ENCODE measurements at places on chromosomes 11 and 22. TPM values are rescaled to one million over a fixed set of nuclear protein-coding genes. Genes with fewer than 3 reads are reported as not detected.

- no peak for DNase-seq
These were observed 476.4 kb downstream of the INSC start for GRCh38 chr11:15591112-15591537.

GRCh38 chr11:97764193-97764592, 1256.6 kb upstream of the CNTN5 start:
- no peak for DNase-seq

GRCh38 chr11:121534131-121535093, 81.6 kb upstream of the SORL1-AS1 start:
- DNase-seq, result peak; percentile 16

DNA sequence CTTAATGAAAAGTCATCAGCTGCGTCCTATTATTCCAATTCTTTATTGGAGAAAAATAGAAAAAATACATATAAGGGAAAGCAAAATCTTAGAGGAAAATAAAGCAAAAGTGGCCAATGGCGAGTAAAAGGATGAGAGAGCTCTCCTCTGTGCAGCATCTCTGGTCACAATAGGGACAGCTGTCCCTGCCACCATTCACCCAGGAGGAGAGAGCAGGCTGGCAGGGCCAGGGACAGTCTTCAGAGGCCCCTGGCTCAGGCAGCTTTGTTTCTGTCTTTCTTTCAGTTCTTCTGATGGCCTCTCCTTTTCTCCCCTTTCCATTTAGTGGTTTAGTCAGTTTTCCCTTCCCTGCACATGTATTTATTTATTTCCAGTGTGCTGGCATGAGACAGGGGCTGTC, 941.3 kb downstream of the NTM start:
- no peak for DNase-seq

The ARFGAP3 gene
- 35.9 TPM for total RNA-seq

DNA sequence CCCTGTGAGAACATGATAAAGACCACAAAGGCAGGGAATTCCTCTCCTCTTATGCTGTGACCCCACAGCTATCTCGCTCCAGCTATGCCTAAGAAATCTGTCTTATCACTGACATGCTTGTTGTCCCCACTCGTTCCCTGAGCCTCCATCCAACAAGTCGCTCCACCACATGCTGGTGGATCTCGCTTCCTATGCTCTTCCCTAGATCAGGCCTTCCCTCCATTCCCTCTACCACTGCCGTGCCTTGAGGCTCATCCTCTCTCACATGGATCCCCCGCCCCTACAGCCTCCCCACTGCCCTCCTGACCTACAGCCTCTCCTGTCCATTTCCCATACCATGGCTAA, 1.4 kb upstream of the DGAT2 start:
- no peak for DNase-seq

DNA sequence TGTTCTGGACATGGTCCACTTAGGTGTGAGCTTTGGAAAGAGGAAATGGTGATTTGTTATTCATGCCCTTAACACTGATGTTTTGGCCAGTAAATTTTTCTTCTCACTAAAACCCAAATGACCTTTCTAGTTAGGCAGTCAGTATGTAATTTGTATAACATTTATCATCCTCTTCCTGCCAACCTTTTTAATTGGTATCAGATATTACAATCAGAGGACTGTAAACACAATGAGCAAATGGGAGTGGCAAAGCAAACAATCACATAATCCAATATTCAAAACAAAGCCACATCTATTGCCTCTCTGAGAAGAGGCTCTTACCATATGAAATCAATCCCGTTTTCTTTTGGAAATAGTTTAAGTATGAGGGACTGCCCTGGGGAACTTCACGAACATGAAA, 49.1 kb downstream of the BBOX1 start:
- DNase-seq, result no peak

The C1QTNF4 gene
- 3.5 TPM for total RNA-seq

DNA sequence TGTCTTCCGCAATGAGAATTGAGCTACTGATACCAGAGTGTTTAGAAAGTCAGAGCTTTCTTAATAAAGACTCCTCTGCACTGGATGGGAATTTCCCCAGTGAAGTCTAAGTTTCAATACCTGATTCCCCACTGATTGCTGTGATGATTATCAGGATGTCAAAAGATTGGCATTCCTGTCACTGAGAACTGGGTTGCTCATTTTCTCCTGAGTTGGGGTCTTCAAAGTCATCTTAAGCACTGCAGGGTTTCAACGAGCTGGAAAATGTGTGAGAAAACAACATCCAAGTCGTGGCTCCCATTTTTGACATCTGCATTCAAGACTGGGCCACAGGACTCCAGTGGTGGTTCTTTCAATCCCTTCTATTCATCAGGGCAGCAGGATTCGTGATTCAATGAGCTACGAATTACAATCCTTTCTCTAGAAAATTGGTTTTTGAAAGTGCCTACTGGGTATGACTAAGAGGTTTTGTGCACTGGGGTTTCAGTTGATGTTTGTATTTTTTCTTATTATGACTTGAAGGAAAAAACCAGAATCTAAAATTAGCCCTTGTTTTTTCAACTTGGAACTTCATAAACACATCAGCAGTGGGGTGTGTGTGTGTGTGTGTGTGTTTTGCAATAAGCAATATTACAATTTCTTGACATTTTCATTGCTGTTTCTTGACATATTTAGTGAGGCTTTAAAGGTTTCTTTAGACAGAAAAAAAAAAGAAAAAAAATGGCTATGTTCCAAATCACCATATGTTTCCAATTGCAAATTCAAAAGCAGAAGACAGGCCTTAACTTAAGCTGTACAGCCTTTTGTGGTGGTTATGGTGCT, 233.0 kb downstream of the FAM76B start:
- DNase-seq, result no peak

- DNase-seq, result no peak
These were observed 649 bp downstream of the PRRG4 start for GRCh38 chr11:32830413-32830738.

GRCh38 chr11:64619811-64620380, 28.9 kb downstream of the SLC22A12 start:
- DNase-seq, result no peak
